ENCODE measurements at places on chromosomes 4 and X. TPM values are rescaled to one million over a fixed set of nuclear protein-coding genes. Genes with fewer than 3 reads are reported as not detected.

- no peak overlapping the region for H3K4me3 ChIP-seq
- no peak overlapping the region for H3K27ac ChIP-seq
- no peaks in the 10 kb centered on the region for H3K27me3 ChIP-seq
- no peak for DNase-seq
These were observed 22.9 kb downstream of the OTOP1 start for GRCh38 chr4:4203688-4204400.

GRCh38 chr4:169626331-169627282 is 6.2 kb downstream of the CLCN3 start:
- H3K4me3 ChIP-seq, result no peak overlapping the region
- no peaks in the 10 kb centered on the region for H3K36me3 ChIP-seq
- H3K27ac ChIP-seq, result no peak overlapping the region
- peaks cover 14% of the 10 kb centered on the region for H3K4me1 ChIP-seq
- no peak for DNase-seq

DNA sequence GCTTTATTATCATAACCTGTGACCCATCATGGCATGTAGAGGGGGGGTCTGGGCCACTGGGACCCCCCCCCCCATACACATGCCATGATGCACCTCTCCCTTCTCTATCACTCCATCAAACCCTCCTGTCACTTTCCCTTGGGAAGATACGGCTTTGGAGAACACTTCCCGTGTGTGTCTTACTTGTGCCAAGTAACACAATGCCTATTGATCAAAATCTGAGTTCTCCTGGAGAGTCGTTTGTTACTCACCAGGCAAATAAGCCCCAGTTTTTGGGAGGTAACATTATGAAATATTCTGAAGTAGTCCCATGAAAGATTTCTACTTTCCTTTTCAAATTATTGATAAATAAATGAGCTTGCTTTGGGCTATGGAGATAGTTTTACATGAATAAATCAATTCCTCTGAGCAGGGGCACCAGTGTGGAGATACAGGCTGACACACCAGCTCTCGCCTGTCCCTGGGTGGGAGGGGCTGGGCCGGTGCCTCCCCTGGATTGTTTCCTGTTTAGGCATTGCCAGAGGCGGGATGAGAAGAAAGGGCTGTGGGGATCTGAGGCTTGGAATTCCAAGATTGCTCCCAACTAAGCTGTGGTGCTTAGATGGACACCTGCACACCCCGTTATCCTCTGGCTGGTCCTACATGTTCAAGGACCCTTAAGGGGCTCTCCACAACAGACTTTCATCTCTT is 63.2 kb upstream of the WWC2 start:
- H3K27me3 ChIP-seq, result no peaks in the 10 kb centered on the region
- DNase-seq, result no peak
- no peaks in the 10 kb centered on the region for H3K36me3 ChIP-seq
- H3K27ac ChIP-seq, result no peak overlapping the region
- H3K4me1 ChIP-seq, result no peaks in the 10 kb centered on the region
- no peak overlapping the region for H3K4me3 ChIP-seq

The OTC gene
- total RNA-seq, result not detected

- H3K27ac ChIP-seq, result no peak overlapping the region
- no peaks in the 10 kb centered on the region for H3K36me3 ChIP-seq
- H3K4me1 ChIP-seq, result no peaks in the 10 kb centered on the region
- no peaks in the 10 kb centered on the region for H3K27me3 ChIP-seq
These were observed 1311.6 kb downstream of the RAPGEF2 start for GRCh38 chr4:160414496-160414895.

- no peak for DNase-seq
- peaks cover 11% of the 10 kb centered on the region for H3K4me1 ChIP-seq
- H3K36me3 ChIP-seq, result no peaks in the 10 kb centered on the region
- H3K27me3 ChIP-seq, result no peaks in the 10 kb centered on the region
- H3K27ac ChIP-seq, result no peak overlapping the region
These were observed 40.1 kb upstream of the HELT start for GRCh38 chr4:184978211-184978610.

The CFAP99 gene
- not detected for total RNA-seq

- no peaks in the 10 kb centered on the region for H3K4me1 ChIP-seq
- H3K27me3 ChIP-seq, result no peaks in the 10 kb centered on the region
- no peak for DNase-seq
- no peak overlapping the region for H3K27ac ChIP-seq
- H3K4me3 ChIP-seq, result no peak overlapping the region
These were observed 53.8 kb upstream of the ATXN3L start for GRCh38 chrX:13373431-13374187.

GRCh38 chr4:80309294-80310004 is 26.1 kb upstream of the CFAP299 start:
- H3K4me1 ChIP-seq, result no peaks in the 10 kb centered on the region
- no peak overlapping the region for H3K4me3 ChIP-seq
- peaks cover 4% of the 10 kb centered on the region for H3K27me3 ChIP-seq
- H3K27ac ChIP-seq, result no peak overlapping the region
- no peaks in the 10 kb centered on the region for H3K36me3 ChIP-seq

- H3K4me3 ChIP-seq, result no peak overlapping the region
- no peaks in the 10 kb centered on the region for H3K36me3 ChIP-seq
- H3K27me3 ChIP-seq, result no peaks in the 10 kb centered on the region
- no peaks in the 10 kb centered on the region for H3K4me1 ChIP-seq
- H3K27ac ChIP-seq, result no peak overlapping the region
These were observed 105.0 kb downstream of the RAB28 start for GRCh38 chr4:13378973-13379759.

The SHOX gene
- not detected for total RNA-seq

The RAB33A gene
- 11.9 TPM for total RNA-seq

The CD38 gene
- total RNA-seq, result 5.6 TPM

DNA sequence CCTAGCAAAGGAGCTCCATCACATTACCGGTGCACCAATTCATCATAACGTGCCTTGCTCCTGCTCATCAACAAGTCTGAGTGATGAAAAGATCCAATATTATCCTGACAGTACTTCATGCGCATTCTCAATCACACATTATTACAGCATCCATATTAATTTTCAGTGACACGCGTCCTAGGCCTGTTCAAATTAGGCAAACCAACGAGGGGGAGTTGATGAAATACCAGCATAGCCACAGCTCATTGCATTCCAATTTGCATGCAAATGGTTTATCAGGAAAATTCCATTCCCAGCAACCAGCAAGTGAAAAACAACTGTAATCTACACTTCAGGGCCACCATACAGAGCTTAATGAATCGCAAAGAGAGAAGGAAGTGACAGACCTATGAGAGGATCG is 236.9 kb downstream of the DCLK2 start:
- H3K36me3 ChIP-seq, result no peaks in the 10 kb centered on the region
- no peaks in the 10 kb centered on the region for H3K4me1 ChIP-seq
- no peak overlapping the region for H3K27ac ChIP-seq

The DGKK gene
- total RNA-seq, result not detected

- DNase-seq, result no peak
- H3K4me3 ChIP-seq, result no peak overlapping the region
- no peaks in the 10 kb centered on the region for H3K4me1 ChIP-seq
- H3K27ac ChIP-seq, result no peak overlapping the region
These were observed 651.1 kb downstream of the ANKRD50 start for GRCh38 chr4:124061413-124061812.

DNA sequence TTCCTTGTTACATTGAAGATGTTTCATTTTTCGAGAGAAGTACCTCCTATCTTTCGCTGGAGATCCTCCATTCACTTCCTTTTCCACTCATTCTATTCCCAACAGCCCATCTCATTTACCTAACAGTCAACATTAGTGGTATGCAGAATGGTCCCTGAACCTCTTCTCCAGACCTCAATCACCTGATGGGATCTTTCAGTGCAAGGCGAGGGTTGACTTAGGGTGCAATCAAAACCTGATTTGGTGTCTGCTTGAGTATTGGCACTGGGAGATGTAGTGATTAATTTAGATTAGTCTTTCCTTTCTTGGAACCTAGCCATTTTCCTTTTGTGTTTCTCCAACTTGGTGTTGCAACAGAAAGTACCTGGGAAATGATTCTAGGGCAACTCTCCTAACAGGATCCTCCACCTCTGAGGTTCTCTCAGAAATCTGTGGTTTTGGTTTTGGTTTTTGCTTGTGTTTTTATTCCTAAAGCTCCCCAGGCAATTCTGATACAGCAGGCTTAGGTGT is 18.4 kb downstream of the DDX3X start:
- no peaks in the 10 kb centered on the region for H3K27me3 ChIP-seq
- DNase-seq, result no peak
- peaks cover 10% of the 10 kb centered on the region for H3K36me3 ChIP-seq
- H3K4me3 ChIP-seq, result no peak overlapping the region

- no peaks in the 10 kb centered on the region for H3K36me3 ChIP-seq
- H3K4me1 ChIP-seq, result no peaks in the 10 kb centered on the region
- DNase-seq, result no peak
- no peaks in the 10 kb centered on the region for H3K27me3 ChIP-seq
These were observed 2759.2 kb downstream of the ARAP2 start for GRCh38 chr4:33485111-33485510.

DNA sequence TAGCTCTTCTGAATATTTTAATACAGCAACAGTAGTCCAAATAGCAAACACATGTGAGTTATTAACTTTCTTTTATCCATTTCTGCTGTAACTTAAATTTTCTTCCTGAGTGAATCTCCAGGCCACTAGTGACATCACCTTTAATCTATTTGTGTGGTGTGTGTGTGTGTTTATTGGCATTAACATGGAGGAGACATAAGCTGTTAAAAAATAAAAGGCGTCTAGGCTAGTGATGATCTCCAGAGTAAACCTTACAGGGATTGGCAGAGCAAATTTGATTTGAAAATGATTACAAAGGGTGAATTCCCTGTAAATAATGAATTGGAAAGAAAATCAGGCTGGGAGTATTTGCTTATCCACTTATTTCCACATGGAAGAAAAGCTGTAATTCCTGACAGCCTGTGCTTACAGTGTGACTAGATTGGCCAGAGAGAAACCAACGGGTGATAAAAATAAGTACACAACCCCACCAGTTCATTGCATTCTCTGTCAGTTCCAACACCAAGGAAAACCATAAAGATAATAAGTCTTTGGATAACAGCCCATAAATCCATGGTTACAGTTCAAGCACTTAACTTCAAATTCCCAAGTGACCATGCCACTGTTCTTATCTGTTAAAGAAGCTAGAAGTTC is 186.1 kb downstream of the ENOX2 start:
- no peaks in the 10 kb centered on the region for H3K4me1 ChIP-seq
- H3K27me3 ChIP-seq, result no peaks in the 10 kb centered on the region
- no peak overlapping the region for H3K4me3 ChIP-seq
- no peak for DNase-seq
- H3K36me3 ChIP-seq, result no peaks in the 10 kb centered on the region
- H3K27ac ChIP-seq, result no peak overlapping the region

DNA sequence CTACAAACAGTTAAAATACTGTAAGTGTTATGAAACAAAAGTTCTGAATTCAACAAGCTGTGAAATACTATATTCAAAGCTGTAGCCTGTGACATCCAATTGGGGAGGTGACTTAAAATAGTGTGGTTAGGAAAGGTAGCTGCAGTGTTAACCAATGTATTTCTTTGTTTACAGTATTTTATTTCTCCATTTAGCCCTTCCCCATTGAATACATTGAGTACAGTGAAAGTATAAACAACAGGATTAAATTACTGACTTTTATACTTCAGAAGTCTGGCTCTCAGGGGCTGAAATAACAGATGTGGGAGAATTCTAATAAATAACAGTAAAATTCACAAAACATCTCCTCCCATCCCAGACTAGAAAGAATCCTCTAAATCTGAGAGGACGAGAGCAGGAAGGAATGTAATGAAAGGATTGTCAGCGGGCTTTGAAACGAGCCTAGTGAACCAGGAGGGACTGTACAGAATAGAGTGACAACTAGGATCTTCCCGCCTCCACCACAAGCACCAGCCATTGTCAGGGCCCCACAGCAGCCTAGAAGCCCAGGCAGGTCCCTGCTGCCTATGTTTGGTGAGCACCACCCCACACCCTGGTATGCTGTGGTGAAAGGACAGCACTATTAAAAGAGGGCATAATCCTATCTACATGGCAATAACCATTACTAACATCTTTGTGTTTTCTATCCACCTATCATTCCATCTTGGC is 73.7 kb downstream of the SPCS3 start:
- no peaks in the 10 kb centered on the region for H3K27me3 ChIP-seq
- H3K27ac ChIP-seq, result no peak overlapping the region
- H3K4me1 ChIP-seq, result no peaks in the 10 kb centered on the region
- no peak for DNase-seq
- no peaks in the 10 kb centered on the region for H3K36me3 ChIP-seq

DNA sequence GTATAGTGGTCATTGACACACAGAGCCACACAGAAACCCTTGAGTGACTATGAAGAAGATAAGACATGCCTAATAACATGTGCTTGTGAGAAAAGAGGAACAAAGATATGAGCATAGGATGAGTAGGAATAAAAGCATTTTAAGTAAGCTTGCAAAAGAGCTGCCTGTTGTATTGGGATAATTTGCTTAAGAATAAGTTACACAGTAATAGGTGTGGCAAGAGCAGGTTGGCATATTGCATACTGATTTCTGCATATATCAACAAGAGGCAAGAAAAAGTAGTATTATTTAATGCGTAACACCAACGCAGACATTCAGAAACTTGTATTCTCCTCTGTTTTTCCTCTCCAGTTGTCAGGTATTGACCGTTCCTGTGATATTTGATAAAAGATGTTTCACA is 111.5 kb upstream of the UGT8 start:
- no peak overlapping the region for H3K4me3 ChIP-seq
- H3K4me1 ChIP-seq, result no peaks in the 10 kb centered on the region
- no peaks in the 10 kb centered on the region for H3K27me3 ChIP-seq
- no peak for DNase-seq
- H3K27ac ChIP-seq, result no peak overlapping the region

The AWAT2 gene
- total RNA-seq, result not detected

DNA sequence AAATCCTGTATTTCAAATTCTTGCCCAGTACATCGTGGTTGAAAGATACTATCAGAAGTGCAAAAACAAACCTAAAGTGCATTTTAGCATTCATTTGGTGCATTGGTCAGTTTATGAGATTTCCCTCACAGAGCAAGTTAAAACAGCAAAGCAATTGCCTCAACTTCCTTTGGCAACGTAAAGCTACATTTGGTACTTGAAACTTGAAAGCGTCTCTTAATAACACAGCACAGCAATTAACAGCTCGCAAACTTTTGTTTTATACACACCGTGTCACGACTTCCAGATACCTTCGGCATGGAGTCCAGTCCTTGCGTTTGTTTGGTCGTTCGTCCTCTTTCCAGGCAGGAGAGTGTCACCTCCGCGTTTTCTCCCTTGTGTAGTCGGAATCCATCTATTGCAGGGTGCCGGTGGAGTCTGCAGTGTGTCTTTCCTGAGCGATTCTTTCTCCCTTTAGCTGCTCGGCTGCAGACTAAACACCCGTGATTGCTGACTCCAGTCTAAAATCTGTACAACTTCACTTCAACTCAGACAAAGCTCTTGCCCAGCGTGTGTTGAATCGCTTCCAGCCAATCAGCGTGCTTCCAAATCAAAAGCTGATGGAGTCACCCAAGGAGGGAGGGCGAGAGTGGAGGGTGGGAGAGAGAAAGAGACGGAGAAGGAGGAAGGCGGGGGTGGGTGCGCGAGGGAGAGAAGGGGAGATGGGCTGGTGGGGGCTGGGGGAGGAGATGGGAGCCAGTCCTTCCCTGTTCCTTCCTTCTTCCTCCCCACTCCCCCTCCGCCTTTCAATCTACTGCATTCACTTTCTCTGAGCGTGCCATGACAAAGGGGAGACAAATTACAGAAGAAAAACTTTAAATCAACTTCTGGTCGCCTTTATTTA is at the start of gene PCDH18:
PCDH18 (minus strand) TSS at position 509 of the 883 bp plus-strand sequence; CDS start at position 103, 406 bp downstream.
- H3K36me3 ChIP-seq, result no peaks in the 10 kb centered on the region
- H3K27ac ChIP-seq, result peak within 1 kb of the TSS; percentile 7
- peak; percentile 17 for DNase-seq
- H3K4me3 ChIP-seq, result peak within 1 kb of the TSS; percentile 29
- no peaks in the 10 kb centered on the region for H3K4me1 ChIP-seq
- H3K27me3 ChIP-seq, result no peaks in the 10 kb centered on the region

The SEPTIN11 gene
- 19.7 TPM for total RNA-seq

GRCh38 chr4:179344861-179345260 is 1902.6 kb upstream of the AGA start:
- H3K27ac ChIP-seq, result no peak overlapping the region
- no peaks in the 10 kb centered on the region for H3K4me1 ChIP-seq
- H3K27me3 ChIP-seq, result no peaks in the 10 kb centered on the region
- DNase-seq, result no peak
- H3K36me3 ChIP-seq, result no peaks in the 10 kb centered on the region

Measured in naive thymus-derived CD4-positive, alpha-beta T cell (primary cell).